Astrocyte (in vitro differentiated cells and primary cell): ENCODE measurements at places on chromosomes 13 and 19.
A peak's percentile ranks its signal among the peaks of the same experiment; 100 is the strongest.

GRCh38 chr19:46368116-46368515 lies 21.2 kb downstream of the PPP5C start:
- DNase-seq: no peak

- DNase-seq: no peak
Measured at GRCh38 chr13:99363949-99364348, 56.8 kb upstream of the GPR183 start.

DNA sequence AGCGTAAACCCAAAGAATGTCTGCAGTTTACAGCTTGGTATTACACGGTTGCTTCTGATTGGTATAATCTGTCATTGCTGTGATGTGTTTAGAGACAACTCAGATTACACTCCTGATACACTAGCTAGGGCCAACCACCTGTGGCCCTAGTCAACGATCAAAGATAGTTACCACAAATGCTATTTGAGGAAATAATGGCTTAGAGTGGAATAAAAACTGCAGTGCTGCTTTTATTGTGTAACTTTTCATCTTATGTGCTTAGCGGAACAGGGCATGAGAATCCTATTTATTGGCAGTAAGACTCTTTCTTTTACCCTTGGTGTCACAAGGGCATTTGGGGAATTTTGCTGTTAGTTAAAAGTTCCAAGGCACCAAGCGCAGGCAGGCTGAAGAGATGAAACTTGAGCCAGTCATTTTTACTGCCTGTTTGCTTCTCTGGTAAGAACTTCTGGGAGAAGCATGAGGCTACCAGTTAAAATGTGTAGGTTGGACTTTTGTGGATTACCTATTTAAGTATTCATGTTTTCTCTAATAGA lies 363.3 kb downstream of the KCNRG start:
- DNase-seq: no peak

GRCh38 chr13:23427881-23428528 lies 5.5 kb downstream of the SACS start:
- DNase-seq: peak; percentile 87

DNA sequence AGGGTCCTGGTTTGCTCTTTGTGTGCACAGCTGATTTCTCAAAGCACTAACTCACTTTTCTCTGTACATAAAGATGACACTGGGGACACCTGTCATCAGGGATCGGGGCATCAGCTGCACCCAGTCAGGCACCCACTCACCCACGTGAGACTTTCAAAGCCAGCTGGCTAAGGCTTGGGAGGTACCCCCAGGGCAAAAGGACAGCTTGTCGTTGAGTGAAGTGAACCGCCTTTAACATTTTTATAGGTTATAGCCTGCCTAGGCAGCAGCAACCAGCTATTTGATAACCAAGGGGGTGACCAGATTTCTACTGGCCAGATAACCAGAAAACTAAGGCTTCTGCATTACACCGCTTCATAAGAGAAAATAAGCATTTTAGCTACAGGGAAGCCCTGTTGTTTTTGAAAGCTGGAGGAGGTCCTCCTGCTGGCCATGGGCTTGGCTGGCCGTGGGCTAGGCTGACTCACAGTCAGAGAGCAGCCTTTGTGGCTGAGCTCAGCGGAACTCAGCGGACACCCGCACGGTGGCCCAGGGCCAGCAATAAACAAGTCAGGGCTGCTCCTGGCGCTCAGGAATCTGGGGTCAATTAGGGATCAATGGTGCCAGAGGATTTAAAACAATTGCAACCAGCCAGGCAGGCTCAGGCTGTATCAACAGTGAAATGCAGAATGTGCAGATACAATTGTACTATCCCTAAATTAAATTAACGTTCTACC lies 57.1 kb downstream of the ALOX5AP start:
- peak; percentile 93 for DNase-seq

DNA sequence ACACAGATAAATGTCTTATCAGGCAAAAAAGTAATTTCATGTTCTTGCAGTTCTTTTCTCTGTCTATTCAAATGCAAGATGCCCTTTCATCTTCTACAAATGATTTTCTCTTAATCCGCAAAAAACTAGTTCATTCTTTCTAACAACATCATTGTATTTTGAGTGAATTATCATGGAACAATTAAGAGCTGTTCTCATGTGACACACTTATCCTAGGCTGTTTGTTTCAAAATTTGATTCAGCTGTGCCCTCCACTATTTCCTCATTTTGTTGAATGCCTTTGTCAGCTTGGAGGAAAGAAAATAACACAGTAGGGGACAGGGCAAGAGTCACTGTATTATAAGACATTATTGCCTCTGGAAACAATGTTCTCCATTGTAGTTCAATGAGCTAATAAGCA lies 396.9 kb downstream of the KCTD12 start:
- no peak for DNase-seq

- DNase-seq: no peak
Measured at GRCh38 chr19:48117515-48118130, 7.0 kb upstream of the PLA2G4C start.

- no peak for DNase-seq
Measured at GRCh38 chr13:29815336-29815735, 35.1 kb downstream of the UBL3 start.

DNA sequence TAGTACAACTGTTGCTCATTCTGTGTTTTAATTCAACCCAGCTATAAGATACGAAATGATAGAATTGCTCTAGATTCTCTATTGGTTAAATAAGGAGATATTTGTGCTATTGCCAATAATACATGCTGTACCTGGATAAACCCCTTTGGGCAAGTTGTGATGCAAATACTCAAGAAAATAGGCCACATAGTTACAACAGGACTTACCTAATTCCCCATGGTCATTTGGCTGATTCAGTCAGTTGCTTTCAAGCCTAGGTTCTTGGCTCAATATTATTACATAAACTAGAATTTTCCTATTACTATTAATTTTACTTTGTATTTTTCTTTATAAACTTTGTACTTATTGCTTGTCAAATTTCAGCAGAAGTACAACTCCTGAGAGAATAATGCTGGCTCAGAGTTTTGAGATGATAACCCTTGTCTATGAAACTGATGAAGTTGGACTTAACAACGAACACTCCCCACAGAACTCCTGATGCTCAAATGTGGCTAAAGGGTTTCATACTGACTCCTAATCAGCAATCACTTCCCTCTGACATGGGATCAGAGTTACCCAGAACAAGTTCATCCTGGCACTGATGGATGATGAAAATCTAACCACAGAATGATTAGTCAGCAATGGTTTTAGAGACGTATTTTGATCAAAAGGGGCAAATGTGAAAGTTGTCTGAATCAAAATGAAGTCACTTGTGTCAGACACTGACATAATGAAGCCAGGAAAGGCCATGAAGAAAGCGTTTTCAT lies 221.1 kb downstream of the ITGBL1 start:
- no peak for DNase-seq

GRCh38 chr19:46520616-46521015 lies 24.9 kb upstream of the PNMA8B start:
- no peak for DNase-seq

DNA sequence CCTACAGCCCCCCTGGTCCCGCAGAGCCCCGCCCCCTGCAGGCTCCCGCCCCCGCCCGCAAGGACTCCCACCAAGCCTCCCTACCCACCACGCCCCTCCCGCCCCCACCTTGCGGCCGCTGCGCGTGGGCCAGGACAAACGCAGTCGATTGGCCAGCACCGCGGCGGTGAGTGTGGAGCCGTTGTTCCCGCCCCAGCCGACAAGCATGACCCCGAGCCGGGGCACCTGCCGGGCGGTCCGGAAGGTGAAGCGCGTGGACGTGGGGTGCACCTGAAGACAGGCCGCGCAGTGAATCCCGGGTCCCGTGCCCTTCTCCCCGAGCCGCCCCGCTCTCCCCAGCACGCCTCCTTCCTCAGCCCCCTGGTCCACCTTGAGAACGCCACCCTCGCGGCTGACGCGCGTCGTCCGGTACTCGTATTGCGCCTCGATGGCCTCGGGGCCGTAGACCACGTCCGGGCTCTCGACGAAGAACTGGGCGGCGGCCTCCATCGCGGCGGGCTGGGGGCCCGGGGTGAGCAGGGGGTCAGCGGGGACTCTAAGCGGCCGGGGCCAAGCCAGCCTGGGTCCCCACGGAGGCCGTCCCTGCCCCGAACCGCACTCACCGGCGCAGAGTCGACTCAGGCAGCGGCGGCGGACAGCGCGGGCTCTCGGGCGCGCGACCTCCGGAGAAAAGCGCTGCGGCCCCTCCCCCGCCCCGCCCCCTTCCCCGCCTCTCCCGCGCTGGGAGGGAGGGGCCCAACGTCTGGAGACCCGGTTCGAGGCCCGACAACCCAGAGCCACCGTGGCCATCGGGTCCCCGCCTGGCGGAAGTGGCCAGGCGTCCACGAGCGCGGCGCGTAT lies at the start of gene ISYNA1:
ISYNA1 (minus strand) TSS at position 643 of the 840 bp plus-strand sequence; CDS start at position 489, 154 bp downstream.
- DNase-seq: no peak

- DNase-seq: no peak
Measured at GRCh38 chr19:7637374-7638256, 705 bp downstream of the STXBP2 start.

DNA sequence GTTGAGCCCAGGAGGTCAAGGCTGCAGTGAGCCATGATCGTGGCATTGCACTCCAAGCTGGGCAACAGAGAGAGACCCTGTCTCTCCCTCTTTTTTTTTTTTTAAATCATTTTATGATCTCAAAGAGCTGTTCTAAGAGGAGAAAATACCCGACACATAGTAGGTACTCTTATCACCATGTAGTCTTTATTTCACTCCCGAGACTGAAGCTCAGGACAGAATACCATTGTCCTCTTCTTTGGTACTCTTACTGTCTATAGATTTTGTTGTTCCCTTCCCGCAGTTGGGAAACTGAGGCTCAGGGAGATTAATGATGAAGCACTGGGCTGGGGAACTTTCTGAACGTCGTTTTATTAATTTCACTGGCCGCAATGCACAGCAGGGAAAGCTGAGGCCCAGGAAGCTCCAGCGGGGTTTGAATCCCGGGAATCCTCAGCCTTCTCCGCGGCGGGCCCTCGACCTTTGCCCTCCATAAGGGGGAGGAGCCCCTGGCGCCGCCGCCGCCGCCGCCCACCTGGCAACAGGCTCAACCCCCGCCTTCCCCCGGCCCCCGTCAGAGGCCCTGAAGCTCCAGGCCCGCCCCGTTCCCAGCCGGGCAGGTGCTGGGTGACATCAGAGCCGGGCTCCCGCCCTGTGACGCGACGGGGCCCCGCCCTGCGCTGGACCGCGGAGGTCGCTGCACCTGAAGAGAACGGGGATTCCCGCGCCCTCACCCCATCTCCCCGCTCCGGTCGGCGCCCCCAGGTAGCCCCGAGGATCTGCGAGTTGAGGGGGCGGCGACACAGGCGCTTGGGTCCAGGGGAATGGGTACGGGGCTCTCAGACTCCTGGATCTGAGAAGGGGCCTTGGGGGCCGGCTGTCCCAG lies 1.6 kb downstream of the MYH14 start:
- no peak for DNase-seq

GRCh38 chr19:55479451-55480230 lies 3.2 kb downstream of the ZNF628 start:
- DNase-seq: no peak

DNA sequence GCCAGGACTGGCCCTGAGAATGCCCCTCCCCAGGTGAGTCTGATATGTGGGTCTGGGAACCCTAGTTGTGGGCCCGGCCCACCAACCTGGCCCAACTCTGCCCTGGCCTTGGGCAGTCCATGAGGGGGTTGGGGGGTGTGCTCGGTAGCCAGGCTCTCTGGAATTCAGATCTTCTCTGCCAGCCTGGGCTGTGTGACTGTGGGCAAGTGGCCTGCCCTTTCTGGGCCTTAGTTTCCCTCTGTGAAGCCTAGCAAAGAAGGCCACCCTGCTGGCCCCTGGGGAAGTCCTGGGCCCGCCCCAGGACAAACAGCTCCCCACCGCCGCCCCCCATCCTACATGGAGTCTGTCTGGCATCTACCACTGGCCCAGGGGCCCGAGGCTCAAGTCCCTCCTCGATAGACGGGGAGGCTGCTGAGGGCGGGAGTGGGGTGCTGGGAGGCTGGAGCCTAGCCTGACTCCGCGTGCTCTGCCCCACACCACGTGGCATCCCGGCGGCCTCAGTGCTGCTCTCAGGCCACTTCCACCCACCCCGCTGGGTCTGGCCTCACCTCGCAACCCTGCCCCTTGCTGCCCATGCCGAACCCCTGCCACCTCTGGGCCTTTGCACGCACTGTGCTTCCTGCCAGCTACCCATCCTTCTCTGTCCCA lies 8.3 kb upstream of the TBXA2R start:
- DNase-seq: no peak

DNA sequence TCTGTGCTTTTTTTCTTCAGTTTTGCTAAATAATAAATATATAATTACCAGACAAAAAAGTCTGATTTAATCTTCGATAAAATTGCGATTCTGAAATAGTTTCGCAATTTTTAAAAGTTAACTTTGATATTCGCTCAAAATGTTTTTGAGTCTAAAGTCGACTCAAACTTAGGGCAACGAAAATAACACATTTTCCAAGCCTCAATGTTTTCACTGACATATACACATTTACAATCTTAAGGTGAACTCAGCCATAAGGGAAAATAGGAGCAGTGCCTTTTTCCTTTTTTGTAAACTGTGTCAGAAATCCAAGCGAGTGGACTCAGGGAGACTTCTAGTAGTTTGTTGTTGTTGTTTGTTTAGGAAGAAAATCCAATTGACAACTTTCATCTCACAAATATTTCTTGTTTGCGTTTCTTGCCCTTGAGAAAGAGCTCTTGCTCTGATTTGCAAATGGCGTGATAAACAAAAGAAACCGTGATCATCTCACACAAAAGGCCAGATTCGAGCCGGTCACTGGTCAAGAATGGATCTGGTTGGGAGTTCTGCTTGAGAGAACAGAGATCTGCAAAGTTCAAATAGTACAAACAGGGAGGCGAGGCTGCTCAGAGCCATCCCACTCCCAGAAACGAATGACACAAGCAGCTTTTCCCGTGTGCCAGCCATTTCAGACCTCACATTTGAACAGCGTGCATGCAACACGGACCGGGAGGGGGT lies 2.1 kb downstream of the SOX21 start:
- no peak for DNase-seq

DNA sequence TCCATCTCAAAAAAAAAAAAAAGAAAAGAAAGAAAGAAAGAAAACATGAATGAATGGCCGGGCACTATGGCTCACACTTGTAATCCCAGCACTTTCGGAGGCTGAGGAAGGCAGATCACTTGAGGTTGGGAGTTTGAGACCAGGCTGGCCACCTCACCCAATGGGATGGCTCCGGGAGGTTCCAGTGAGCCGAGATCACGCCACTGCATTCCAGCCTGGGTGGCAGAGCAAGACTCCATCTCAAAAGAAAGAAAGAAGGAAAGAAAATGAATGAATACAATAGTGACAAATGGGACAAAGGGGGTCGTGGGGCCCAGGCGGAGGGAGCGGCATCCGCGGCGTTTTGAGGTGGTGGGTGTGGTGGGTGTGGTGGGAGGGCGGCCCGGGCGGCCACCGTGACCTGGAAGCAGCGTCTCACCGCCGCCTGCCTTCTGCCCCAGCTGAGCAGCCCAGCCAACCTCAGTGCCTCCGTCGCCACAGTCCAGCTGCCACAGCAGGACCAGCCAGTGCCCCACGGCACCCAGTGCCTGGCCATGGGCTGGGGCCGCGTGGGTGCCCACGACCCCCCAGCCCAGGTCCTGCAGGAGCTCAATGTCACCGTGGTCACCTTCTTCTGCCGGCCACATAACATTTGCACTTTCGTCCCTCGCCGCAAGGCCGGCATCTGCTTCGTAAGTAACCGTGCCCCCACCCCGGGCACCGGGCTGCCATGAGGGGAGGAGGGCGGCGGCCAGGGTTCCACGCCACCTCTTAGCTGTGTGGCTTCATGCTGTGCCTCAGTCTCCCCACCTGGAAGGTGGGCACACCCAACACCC lies 5.1 kb downstream of the PRTN3 start:
- DNase-seq: no peak
